Progenitor cell of endocrine pancreas (in vitro differentiated cells): ENCODE measurements at places on chromosomes 11 and 22.

GRCh38 chr11:76620489-76620888 is 50.1 kb downstream of the LRRC32 start:
- DNase-seq: no peak

- no peak for DNase-seq
These were observed 628.2 kb upstream of the CADM1 start for GRCh38 chr11:116132273-116132978.

GRCh38 chr11:33646629-33647028 is 54.0 kb downstream of the C11orf91 start:
- no peak for DNase-seq

DNA sequence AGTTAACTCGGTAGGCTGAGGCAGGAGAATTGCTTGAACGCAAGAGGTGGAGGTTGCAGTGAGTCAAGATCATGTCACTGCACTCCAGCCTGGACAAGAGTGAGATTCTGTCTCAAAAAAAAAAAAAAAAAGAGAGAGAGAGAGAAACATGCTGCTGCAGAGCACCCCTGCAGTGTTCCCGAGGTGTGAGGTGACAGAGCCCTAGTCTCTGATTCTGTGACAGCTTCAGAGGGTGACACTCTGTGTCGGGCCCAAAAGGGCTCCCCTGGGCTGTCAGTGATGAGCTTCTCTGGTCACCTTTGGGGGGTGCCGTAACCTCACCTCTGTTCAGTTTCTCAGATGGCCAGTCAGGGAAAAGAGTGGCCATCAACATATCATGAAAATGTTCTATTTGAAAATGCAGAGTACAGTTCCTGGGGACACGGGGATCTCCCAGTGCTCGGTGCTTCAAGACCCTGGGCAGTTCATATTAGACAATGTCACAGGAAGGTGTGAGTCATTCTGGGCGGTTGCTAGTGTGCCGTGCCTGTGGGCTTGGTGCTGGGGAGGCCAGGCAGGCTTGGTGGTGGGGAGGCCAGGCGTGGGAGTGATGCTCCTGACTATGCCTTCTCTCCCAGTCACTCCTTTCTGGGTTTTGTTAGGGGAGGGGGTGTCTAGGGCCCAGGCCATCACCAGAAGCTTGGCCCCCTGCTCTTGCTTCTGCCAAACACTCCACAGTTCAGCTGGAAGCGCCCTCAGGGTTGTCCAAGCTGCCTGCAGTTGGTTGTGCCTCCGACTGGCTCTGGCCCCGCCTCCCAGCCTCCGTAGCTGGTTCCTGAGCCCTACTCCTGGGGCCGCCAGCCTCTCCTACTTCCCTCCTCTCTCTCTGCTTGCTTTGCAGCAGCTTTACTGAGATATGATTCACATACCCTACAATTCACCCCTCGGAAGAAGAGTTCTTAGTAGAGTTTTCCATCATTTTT is 52.5 kb upstream of the CLDN5 start:
- no peak for DNase-seq

GRCh38 chr11:71927820-71928736 is at the start of gene XNDC1N:
Gene XNDC1N (minus strand): TSS chr11:71928594. CDS start chr11:71923353, 5,241 bp downstream.
- DNase-seq: peak; percentile 16

GRCh38 chr11:120324932-120325810 is at the start of gene TLCD5:
Gene TLCD5 (plus strand): TSS chr11:120325299. CDS start chr11:120327442, 2,143 bp downstream.
- DNase-seq: peak; percentile 70

- DNase-seq: no peak
These were observed 1007.2 kb upstream of the RAG2 start for GRCh38 chr11:37605229-37605628.

DNA sequence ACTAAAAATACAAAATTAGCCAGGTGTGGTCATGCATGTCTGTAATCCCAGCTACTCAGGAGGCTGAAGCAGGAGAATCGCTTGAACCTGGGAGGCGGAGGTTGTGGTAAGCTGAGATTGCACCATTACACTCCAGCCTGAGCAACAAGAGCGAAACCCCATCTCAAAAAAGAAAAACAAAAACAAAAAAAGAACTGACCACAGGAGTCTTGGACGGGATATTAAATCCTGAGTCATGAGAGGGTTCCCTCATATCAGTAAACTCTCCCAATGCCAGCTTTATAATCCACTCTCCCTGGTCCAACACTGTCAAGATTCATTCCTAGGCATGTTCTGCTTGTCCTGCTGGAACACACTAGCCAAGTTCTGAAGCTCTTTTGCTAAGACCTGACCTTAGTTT is 61.5 kb upstream of the EP300 start:
- no peak for DNase-seq

DNA sequence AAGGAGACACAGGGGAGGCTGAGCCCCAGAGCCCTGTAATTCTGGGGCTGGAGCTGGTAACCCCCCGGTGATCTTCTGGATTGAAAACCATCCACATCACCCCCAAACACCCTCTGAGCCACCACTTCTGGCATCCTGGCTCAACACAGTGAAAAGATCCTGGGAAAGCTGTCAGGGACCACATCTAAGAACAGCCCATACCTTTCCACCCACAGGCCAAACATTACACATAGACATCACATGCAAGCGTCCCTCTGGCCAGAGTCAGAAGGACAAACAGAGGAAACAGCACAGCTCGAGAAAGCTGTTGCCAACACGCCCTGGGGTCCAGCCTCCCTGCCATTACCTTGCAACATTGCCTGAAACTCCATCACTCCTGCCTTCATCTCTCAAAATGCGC is 469.5 kb downstream of the SOX6 start:
- DNase-seq: no peak

DNA sequence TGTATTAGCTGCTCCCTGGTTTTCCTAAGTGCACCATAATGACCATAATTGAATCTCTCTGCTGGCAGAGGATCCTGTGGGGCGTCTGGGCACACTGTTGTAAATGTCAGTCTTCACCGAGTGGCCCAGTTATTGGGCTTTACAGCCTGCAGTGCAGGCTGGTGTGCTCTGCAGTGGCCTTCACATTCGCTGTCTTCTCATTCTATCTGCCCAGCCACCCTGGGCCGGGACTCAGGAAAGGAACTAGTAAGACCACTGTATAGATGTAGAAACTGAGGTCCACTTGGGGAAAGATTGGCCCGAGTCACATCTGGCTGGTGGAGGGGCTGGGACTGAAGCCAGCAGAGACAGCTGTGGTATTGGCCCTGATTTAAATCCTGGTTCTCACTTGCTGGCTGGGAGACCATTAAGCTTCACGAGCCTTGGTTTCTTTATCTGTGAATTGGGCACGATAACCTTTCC is 49.3 kb downstream of the TSPAN18 start:
- no peak for DNase-seq

- no peak for DNase-seq
These were observed 1.5 kb downstream of the INCENP start for GRCh38 chr11:62125316-62125715.

GRCh38 chr22:16609548-16610261 is 17.1 kb upstream of the CCT8L2 start:
- no peak for DNase-seq

GRCh38 chr22:24191381-24191841 is 10.1 kb downstream of the SUSD2 start:
- no peak for DNase-seq

- DNase-seq: no peak
These were observed 163.4 kb downstream of the TBC1D22A start for GRCh38 chr22:46925818-46926217.

GRCh38 chr11:66251809-66252208 is 16.6 kb upstream of the RAB1B start:
- no peak for DNase-seq

DNA sequence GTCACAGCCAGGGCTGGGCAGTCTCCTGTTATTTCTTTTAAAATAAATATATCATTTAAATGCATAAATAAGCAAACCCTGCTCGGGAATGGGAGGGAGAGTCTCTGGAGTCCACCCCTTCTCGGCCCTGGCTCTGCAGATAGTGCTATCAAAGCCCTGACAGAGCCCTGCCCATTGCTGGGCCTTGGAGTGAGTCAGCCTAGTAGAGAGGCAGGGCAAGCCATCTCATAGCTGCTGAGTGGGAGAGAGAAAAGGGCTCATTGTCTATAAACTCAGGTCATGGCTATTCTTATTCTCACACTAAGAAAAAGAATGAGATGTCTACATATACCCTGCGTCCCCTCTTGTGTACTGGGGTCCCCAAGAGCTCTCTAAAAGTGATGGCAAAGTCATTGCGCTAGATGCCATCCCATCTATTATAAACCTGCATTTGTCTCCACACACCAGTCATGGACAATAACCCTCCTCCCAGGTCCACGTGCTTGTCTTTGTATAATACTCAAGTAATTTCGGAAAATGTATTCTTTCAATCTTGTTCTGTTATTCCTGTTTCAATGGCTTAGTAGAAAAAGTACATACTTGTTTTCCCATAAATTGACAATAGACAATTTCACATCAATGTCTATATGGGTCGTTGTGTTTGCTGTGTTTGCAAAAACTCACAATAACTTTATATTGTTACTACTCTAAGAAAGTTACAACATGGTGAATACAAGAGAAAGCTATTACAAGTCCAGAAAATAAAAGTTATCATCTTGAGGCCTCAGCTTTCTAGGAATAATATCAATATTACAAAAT is 13.4 kb downstream of the OR51B4 start:
- DNase-seq: no peak

DNA sequence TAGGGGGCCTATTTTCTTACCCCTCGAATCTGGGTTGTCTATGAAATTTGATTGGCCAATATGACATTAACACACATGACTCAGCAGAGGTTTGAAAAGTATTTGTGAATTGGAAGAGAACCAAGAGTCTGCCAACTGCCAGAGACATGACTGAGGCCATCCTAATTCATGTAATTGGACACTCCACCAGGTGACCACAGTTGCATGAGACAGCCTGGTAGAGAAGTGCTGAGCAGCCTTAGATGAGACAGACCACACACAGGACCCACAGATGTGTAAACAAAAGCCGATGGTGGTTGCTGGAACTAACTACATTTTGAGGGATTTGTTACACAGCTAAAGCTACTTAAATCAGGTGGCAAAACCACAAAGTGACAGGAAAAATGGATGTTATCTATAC is 855 bp upstream of the MS4A5 start:
- no peak for DNase-seq

- no peak for DNase-seq
These were observed 129.9 kb downstream of the CTTN start for GRCh38 chr11:70528046-70528793.

DNA sequence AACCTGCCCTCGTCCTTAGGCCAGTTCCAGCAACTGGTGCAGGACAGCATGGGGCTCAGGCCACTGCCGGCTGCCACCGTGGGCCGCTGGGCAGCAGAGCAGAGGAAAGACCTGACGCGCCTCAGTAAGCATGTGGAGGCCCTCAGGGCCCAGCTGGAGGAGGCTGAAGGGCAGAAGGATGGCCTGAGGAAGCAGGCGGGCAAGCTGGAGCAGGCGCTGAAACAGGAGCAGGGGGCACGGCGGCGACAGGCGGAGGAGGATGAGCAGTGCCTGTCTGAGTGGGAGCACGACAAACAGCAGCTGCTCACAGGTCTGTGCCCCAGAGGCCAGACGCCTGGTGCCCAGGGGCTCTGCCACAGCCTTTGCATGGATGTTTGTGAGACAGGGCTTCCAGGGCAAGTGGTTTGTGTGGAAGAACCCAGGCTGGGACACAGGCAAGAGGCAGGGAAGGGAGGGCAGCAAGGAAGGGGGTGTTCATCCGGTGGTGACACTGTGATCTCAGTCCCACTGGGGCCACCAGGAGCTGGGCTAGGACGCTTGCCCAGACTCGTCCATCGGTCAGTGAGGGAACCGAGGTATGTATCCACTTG is 13.9 kb downstream of the CCDC157 start:
- no peak for DNase-seq

DNA sequence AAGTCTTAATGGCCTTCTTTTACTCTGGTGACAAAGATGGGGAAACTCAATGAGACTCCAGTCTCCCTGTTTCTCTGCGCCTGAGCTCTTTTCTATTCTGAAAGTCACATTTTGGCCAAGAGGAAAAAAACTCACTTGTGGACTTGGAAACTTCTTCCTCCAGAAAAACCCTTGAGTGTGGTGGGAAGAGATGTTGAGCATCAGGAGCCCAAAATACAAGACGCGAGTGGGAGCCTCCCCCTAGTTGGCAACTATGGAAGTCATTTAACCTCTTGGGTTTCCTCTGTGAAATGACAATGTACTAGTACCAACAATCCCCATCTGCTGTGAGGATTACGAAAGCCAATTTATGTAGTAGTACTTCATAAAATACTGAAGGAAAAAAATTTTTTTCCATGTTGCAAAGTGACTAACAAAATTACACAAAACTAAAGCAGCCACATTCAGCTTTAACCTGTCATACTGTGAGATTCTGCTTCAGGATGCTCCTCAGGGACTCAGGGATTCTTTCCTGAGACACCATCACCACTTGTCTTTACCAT is 524 bp upstream of the SLC25A17 start:
- DNase-seq: no peak

DNA sequence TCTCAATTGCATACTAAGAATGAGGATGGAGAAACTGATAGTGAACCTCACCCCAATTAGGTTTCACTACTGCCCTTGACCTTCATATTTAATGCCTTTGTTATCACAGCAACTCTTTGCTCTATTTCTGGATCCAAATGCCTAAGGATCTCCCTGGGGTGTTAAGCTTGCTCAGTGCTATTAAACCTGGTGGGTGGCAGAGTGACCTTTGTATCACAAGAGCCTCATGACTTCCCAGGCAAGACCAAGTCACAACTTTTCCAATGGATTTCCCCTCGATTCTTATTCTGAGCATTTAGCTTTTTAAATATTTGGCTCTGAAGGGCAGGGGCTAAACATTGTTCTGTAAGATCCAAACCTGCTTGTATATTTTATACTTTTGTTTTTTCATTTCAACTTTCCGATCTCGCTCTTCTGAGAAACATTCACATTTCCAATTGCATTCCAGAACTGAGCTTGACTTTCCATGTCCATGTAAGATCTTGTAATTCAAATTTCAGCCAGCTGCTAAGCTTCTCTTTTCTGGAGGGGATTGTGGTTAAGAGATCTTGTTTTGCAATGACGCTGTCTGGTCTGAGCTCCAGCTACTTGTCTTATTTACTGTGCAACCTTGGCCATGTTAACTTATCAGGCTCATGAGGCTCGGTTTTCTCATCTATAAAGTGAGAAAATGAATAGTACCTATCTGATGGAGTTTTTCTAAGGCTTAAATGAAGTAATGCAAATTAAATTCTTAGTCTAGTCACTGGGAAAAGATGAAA is 6.4 kb upstream of the EHF start:
- no peak for DNase-seq

DNA sequence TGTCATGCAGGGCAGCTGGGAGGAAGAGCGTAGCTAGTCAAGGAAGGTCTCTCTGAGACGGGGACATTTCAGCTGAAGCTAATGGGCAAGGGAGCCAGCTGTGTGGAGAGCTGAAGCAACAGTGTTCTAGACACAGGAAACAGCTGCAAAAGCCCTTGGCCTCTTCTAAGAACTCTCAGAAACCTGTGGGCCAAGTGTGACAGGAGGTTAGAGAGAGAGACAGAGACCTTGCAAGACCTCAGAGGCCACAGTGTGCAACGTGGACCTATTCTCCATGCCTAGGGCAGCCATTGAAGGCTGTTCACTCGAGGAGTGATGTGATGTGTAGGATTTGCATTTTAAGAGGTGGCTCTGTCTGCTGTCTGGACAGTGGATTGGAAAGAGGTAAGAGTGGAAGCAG is 48.7 kb upstream of the TNRC6B start:
- no peak for DNase-seq

- DNase-seq: no peak
These were observed 17.8 kb downstream of the CD59 start for GRCh38 chr11:33718440-33718839.

- no peak for DNase-seq
These were observed 18.6 kb downstream of the IGSF9B start for GRCh38 chr11:133938166-133938565.
